Right lobe of liver (tissue), 6 donors: ENCODE measurements at places on chromosomes 16 and 17. TPM values are rescaled to one million over a fixed set of nuclear protein-coding genes. Genes with fewer than 3 reads are reported as not detected.

- no peak overlapping the region for H3K4me3 ChIP-seq
- H3K27ac ChIP-seq: no peak overlapping the region
- no peaks in the 10 kb centered on the region for H3K36me3 ChIP-seq
- H3K27me3 ChIP-seq: no peaks in the 10 kb centered on the region
Measured at GRCh38 chr16:2056681-2057407, 9.1 kb downstream of the TSC2 start.

- no peaks in the 10 kb centered on the region for H3K36me3 ChIP-seq
- H3K27me3 ChIP-seq: no peaks in the 10 kb centered on the region
- H3K4me3 ChIP-seq: no peak overlapping the region
- no peak overlapping the region for H3K27ac ChIP-seq
- H3K4me1 ChIP-seq: no peaks in the 10 kb centered on the region
Measured at GRCh38 chr16:50573947-50574744, 25.9 kb downstream of the NKD1 start.

DNA sequence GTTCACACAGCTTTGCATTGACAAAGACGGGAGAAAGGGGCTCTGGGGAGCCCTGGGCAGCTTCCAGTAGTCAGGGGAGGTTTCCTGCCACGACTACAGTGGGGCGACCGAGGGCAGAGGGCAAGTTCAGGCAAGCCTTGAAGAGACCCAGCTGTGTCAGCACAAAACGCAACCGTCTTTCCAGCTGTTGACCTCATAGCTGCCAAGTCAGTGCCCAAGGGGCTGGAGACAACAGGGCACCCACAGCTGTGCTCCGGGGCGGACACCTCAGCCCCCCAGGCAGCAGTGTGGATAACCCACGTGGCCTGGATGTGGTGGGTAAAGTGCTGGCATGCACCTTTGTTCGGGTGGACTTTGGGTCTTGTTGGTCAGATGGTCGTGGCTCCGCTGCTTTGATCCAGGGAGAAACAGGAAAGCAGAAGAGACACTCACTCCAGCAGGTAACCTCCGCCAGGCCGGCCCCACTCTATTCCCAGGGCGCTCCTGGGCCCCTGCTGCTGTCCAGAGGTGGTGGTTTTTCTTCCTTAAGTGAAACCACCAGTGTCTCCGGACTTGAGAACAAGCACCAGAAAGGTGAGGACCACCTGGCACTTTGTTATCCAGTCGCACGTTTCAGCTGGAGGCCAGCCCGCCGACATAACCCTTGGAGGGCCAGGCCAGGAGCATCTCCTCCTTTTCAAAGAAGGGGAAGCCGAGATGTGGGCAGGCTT lies 17.6 kb upstream of the CBX2 start:
- no peaks in the 10 kb centered on the region for H3K36me3 ChIP-seq
- H3K27ac ChIP-seq: no peak overlapping the region
- no peak overlapping the region for H3K4me3 ChIP-seq
- no peaks in the 10 kb centered on the region for H3K4me1 ChIP-seq
- H3K27me3 ChIP-seq: no peaks in the 10 kb centered on the region

GRCh38 chr17:40327735-40328385 lies 18.9 kb downstream of the RARA start:
- no peak overlapping the region for H3K27ac ChIP-seq
- peak; percentile 48 for DNase-seq
- no peaks in the 10 kb centered on the region for H3K36me3 ChIP-seq
- no peaks in the 10 kb centered on the region for H3K27me3 ChIP-seq
- peak overlapping the region; percentile 31 for H3K4me3 ChIP-seq

DNA sequence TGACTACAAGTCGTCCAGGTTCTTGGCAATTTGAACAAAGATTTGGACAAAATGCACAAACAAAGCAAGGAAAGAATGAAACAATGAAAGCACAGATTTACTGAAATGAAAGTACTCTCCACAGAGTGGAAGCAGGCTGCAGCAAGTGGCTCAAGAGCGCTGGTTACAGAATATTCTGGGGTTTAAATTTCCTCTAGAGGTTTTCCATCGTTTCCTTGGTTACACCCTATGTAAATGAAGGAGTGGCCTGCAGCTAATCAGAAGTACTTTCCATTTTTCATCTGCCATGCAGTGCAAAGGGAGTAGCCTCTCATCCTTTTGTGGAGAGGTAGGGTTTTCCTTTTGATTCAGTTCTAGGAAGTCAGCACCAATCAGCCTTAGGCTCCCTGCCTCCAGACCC lies 11.8 kb downstream of the STXBP4 start:
- H3K4me1 ChIP-seq: no peaks in the 10 kb centered on the region
- DNase-seq: no peak
- no peaks in the 10 kb centered on the region for H3K27me3 ChIP-seq
- no peaks in the 10 kb centered on the region for H3K36me3 ChIP-seq

DNA sequence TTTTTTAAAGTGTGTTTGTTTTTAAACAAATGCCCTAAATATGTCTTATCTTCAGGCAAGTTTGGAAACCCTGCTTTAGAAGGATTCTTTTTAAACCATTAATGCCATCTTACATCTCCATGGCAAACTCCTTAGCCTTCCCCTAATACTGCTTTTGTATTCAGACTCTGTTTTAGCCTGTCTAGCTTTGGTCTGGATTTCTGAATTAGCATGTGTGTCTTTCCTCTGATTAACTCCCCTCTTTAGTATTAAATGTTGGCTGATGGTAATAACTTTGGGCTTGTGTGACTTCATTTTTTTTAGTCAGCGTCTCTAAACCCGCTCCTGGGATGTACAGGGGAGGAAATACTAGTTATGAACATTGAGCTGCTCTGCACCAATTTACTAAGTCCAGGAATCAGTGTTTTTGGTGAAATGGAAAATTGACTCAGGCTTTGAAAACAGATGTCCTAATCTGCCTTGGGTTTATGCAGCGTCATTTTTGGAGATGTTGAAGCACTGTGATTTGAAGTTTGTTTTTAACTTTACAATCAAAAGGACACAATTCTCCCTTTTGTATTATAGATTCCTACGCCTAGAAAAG lies 22.2 kb downstream of the WIPF2 start:
- no peaks in the 10 kb centered on the region for H3K4me1 ChIP-seq
- no peak overlapping the region for H3K27ac ChIP-seq
- no peaks in the 10 kb centered on the region for H3K27me3 ChIP-seq
- no peak overlapping the region for H3K4me3 ChIP-seq
- no peaks in the 10 kb centered on the region for H3K36me3 ChIP-seq

The RPS15A gene
- 687 TPM for total RNA-seq
